ENCODE measurements at places on chromosomes 2 and 18.

DNA sequence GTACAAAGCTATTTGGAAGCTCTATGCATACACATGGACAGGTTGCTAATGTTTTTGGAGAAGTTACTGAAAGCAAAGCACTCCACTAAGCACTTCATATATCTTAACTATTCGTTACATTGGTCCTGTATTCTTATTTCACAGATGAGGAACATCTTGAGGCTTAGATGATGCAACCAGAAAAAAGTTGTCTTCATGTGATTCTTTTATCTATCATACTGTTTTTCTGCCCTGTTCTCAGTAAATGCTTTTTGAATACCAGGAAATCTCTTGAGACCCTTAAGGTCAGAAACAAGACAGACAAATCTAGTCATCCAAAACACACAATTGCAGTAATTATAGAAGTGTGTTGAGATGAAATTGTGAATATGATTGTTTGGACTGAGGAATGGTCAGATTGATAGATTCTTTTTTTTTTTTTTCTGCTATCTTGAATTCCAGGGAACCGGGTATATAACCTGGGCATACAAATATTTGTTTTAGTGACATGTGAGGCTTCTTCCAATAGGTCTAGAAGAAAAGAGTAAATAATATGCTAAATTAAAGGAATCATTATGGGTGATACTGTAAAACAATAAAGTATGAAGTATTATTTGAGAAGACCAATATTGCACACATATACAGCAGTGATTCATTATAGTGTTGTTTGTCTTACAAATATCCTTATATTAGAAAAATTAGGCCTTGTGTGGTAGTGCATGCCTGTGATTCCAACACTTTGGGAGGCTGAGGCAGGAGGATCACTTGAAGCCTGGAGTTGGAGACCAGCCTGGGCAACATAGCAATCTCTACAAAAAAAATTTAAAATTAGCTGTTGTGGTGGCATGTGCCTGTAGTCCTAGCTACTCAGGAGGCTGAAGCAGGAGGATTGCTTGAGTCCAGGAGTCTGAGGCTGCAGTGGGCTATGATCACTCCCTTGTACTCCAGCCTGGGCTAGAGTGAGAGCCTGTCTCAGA lies 33.7 kb downstream of the EHBP1 start:
- DNase-seq, result peak; percentile 62

DNA sequence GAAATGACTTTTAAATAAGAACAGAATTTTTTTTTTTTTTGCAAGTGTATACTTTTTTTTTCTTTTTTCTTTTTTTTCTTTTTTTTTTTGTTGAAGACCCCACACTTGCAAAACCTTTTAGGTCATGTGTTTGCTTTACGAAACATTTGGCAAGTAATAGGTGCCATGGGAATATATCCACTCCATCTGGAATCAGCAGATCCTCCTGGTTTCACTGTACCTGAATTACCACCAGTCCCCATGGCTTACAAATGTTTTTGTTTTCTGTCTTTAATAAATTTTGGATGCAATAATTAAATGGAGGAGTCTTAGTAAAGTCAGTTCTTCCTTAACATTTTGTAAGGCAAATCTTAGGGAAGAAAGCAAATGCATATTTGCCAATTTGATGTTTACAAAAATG lies 559.7 kb upstream of the ZEB2 start:
- no peak for DNase-seq

DNA sequence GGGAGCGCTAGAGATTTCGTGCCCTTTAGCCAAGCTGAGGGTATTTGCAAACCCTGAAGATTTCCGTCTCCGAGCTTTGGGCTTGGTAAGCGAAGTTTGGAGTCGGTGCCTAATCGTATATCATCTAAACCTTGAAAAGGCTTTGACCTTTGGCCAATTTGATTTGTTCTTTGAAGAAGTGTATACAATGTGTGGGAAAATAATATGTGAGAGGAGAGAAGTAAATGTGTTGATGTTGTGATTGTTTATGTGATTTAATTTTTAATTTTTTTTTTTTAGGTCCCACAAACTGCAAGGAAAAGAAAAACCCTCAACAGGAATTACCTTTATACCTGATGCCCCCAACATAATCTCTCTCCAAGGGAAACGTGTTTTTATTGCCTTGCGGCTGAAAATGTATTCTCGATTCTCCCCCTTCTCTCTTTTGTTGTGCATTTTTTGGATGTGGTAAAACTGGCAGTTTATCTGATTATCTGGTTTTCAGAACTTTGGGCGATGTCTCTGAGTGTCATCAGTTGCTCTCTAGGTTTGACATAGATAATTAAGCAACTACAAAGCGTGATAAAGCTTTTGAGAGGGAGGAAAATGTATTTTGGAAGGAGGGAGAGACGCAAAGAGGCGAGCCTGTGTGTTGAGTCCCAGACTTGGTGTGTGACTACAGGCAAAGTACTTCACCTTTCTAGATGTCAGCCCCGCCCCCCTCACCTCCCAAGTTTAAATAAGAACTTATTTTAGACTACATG lies 912 bp upstream of the FBXO11 start:
- peak; percentile 27 for DNase-seq

GRCh38 chr2:190318931-190319554 lies 583 bp downstream of the HIBCH start:
- DNase-seq, result peak; percentile 26

GRCh38 chr2:120452131-120452530 lies 106.2 kb downstream of the INHBB start:
- no peak for DNase-seq

DNA sequence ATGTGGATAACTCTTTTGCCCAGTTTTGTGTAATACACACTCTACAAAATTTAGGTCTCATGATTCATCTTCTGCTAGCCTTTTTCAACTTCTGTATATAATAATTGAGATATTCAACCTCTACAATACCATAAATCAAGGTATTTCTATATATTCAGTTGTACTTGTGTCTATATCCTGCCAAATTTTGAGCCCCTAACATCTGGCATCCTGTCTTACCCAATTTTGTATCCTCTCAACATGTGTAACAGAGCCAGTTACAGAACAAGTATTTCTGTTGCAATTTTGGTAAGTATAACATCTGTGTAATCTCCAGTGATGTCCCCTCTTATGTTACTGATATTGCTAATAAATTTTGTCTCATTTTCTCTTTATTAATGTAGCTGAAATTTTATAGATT lies 145.8 kb downstream of the TRIB2 start:
- DNase-seq, result no peak

- peak; percentile 99 for DNase-seq
Observed at GRCh38 chr2:226673314-226673723, 126.3 kb downstream of the IRS1 start.

- DNase-seq, result no peak
Observed at GRCh38 chr2:142750858-142751257, 126.6 kb upstream of the KYNU start.
